ENCODE measurements at places on chromosomes 11 and 22.
A peak's percentile ranks its signal among the peaks of the same experiment; 100 is the strongest.

- DNase-seq, result peak; percentile 60
These were observed 192.6 kb downstream of the CASP12 start for GRCh38 chr11:104705490-104706190.

DNA sequence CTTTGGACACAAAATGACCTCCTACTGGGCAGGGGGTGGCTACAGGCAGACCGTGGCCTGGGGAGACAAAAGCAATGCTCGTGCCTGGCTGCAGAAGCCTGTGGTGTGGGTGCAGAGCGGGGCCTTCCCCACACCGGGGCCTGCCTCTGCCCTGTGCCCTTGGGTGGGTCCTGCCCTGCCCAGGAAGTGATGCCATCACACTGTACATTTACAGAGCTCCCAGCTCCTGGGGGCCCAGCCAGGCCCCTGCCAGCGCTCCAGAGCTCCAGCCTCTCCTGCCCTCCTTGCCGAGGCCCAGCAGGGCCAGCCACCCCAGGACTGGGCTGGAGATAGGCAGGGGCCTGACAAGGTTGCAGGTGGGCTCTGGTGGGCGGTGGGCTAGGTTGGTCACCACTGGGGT, 40.1 kb downstream of the MUC5B start:
- DNase-seq, result no peak

DNA sequence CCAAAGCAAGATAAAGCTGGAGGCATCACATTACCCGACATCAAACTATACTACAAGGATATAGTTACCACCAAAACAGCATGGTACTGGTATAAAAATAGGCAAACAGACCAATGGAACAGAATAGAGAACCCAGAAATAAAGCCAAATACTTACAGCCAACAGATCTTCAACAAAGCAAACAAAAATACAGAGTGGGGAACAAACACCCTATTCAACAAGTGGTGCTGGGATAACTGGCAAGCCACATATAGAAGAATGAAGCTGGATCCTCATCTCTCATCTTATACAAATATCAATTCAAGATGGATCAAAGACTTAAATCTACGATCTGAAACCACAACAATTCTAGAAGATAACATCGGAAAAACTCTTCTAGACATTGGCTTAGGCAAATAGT, 50.0 kb upstream of the CLTCL1 start:
- no peak for DNase-seq

GRCh38 chr11:1509626-1510255, 23.2 kb upstream of the MOB2 start:
- DNase-seq, result no peak

DNA sequence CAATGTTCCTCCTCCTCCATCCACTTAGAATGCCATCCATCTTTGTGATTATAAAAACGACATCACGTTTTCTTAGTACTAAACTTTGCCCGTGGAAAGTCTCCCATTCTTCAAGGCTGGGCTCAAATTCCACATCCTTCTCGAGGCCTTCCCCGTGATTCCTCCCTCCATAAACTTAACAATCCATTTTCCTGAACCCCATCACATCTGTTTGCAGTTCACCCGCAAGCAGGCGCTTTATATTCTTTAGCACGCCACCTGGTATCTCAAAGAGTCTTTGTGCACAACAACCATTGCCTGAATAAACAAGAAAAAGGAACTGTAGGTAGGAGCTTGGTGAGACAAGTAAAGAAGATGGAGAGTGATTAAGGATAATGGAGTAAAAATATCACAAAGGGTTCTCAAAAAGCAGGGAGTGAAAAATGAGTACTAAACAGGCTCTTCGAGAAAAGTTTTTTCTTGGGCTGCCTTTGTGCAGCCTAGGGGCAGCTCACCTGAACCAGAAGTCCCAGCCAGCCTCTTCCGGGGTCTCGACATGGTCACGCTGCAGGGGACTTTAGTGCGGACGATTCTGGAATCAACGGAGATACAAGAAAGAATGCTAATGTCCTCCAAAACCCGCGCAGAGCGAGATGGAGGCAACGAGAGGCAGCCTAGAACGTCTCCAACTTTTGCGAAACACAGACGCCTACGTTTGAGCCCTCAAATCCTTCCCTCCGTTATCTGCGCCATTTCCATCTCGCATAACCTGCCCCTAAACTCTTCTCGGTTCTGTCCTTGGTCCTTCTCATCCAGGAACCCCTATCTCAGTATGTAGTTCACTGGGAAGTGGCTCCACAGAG, 585 bp downstream of the THYN1 start:
- DNase-seq, result peak; percentile 42

GRCh38 chr22:42994917-42995562, 19.9 kb downstream of the PACSIN2 start:
- peak; percentile 37 for DNase-seq

- no peak for DNase-seq
These were observed 2.3 kb upstream of the SMPD1 start for GRCh38 chr11:6387811-6388599.

DNA sequence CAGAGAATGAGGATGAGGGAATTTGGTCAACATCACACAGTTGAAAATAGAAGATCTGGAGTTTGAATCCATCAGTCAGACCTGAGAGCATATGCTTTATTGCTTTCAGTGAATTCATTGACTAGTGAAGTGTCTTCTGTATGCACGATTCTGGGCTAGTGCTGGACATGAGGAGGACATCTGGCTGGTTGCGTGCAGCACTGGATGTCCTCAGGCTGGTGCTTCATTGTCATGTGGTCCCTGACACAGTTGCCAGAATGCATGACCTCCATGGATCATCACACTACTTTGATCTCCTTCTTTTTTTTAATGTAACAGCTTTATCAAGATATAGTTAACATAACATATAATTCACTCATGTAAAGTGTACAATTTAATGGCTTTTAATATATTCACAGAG, 44.5 kb upstream of the MMP7 start:
- DNase-seq, result no peak

GRCh38 chr11:69870766-69871165, 51.5 kb upstream of the FGF3 start:
- DNase-seq, result no peak

DNA sequence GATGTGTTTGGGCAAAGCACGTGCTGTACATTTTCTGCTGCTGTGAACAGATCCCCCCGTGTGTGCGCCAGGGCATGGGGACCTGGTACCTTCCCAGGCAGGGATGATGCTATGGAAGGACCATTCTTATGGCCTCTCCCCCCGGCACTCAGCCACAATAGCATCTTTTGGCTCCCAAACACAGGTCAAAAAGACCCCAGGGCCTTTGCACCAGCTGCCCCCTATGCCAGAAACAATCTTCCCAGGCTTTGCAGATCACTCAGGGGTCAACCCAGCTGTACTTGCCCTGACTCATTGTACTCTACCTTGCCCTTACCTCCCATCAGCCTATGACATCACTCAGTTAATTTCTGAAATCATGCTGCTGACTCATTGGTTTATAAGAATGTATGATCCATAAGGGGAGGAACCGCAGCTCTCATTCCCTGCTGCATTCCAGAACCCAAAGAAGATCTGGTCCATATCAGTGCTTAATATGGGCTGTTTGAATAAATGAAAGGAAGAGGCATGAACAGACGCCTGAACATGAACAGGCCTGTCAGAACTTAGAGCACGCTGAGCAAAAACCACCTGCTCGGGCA, 100.7 kb downstream of the CELSR1 start:
- peak; percentile 12 for DNase-seq

GRCh38 chr22:49790912-49791311, 36.8 kb downstream of the BRD1 start:
- no peak for DNase-seq

DNA sequence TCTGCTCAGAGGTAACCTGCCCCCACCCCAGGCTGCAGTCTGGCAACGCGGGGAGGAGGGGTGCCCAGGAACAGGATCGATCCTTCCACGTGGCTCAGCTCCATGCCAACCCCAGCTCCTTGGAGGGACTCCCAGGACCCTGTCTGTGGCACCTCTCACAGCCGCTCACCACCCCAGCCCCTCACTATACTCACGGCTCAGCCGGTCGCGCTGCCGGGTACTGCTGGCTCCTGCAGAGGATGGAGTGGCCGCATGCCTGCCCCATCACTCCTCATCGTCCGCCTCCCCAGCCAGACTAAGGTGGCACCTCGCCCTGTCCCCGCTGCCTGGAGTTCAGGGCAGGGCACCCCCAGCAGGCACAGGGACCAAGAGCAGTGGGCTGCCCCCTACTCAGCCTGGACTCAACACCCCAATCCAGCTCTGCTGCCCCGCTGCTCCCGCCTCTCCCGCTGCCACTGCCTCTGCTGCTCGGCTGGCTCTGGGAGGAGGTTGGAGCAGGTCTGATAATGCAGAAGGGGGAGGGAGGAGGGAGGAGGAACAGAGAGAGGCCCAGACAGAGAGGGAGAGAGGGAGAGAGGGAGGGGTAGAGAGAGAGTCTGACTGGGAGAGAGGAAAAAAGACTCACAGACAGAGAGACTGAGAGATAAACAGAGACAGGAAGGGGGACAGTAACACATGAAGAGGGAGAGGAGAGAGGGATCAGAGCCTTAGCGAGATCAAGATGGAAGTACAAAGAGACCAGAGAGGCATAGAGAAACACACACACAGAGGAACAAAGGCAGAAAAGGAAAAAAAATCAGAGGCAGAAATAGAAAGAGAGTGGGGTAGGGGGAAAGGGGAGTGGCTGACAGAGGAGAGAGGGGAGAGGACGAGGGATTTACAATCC, at the start of gene PDE2A:
Gene PDE2A (minus strand): TSS at position 480 of the 886 bp plus-strand sequence. CDS start 215 bp downstream, at position 265.
- DNase-seq, result no peak

GRCh38 chr22:39994041-39994565, 651 bp upstream of the FAM83F start:
- no peak for DNase-seq

GRCh38 chr11:119643212-119643875, 85.7 kb downstream of the NECTIN1 start:
- DNase-seq, result no peak

DNA sequence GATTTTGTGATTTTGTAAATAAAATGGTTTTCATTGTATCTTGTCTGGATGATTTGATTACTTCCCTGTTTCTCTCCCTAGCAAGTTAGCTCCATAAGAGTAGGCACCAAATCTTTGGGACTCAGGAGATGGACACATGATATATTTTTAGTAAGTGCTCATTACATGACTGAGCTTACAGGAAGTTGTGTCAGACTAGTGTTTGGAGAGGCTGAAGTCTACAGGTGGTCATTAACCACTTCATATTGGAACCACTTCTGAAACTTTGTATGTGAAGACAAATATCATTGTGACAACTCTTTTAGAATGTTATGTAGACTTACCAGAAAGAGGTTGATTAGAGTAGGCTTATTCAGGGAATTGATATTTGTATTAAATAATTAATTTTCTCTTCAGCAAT, 19.1 kb downstream of the ARHGAP42 start:
- DNase-seq, result no peak

- no peak for DNase-seq
These were observed 8.0 kb downstream of the PVALB start for GRCh38 chr22:36808721-36809344.

DNA sequence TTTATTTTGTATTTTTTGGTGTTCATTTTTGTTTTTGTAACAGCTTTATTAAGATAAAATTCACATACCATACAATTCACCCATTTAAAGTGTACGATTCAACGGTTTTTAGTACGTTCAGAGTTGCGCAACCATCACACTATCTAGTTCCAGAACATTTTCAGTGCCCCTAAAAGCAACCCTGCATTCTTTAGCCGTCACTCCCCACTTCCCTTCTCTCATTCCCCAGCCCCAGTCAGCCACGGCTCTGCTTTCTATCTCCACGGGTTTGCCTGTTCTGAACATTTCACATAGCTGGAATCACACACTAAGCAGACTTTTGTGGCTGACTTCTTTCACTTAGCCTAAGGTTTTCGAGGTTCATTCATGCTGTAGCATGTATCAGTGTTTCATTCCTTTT, 9.6 kb upstream of the KCNQ1OT1 start:
- DNase-seq, result no peak

DNA sequence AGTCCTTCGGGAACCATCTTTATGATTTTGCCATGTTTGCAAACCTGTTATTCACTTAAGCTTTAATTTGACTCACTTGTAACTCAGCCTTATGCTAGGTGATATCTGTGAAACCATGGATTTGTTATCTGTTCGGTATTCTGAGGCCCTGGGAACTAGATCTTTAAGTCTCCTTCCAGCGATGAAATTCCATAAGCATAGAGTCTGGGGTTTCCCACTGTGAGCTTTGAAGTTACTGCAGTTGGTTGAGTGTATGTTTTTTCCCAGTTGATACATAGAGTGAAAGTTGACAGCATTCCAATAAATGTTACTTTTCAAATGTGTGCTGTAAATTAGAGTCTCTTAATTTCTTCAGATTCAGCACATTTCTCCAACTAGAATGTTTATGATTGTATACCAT, 66.9 kb downstream of the TNRC6B start:
- no peak for DNase-seq

DNA sequence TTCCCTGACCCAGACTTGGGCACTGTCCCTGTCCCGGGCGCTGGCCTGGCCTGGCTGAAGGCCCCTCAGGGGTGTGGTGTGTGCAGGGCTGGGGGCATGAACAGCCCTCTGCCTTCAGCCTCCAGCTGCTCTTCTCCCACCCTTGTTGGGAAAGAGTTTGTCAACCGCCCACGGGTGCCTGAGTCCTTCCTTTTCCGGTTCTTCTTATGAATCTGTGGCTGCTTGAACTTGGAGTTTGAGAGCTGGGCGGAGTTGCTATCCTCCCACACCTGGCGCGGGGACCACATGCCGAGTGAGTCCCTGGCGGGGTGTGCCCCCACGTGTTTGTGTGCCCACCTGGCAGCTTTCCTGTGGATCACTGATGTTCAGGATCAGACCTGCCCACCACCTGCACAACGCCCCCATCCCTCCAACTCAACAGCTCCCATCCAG, 13.4 kb downstream of the NFAM1 start:
- no peak for DNase-seq

GRCh38 chr11:33646629-33647028, 54.0 kb downstream of the C11orf91 start:
- no peak for DNase-seq

GRCh38 chr11:67352546-67353316, 615 bp downstream of the POLD4 start:
- DNase-seq, result no peak

GRCh38 chr11:19493446-19494213, 219.0 kb upstream of the NAV2 start:
- no peak for DNase-seq

DNA sequence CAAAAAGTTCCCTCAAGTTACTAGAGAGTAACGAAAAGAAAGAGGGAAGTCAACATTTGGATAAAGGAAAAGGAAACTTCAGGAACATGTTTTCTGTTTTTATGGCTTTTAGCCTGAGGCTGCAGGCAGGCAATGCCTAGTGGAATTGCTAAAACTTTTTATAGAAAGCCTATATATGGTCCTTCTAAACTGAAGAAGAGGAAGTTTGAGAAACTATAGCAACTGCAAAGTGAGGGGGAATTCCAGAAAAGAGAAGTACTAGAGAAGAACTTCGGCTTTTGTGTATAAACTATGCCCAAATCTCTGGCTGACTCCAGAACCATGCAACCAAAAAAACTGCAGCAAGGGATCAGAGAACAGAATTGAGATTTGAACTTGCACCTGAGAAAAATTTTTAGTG, 74.3 kb upstream of the ARHGAP42 start:
- DNase-seq, result no peak

- DNase-seq, result no peak
These were observed 70.5 kb downstream of the DKK3 start for GRCh38 chr11:11937957-11938356.
